ENCODE measurements at places on chromosomes 2 and 18.

- H3K4me1 ChIP-seq: peaks cover 4% of the 10 kb centered on the region
- H3K4me3 ChIP-seq: no peak overlapping the region
- DNase-seq: no peak
- H3K27ac ChIP-seq: no peak overlapping the region
- H3K36me3 ChIP-seq: no peaks in the 10 kb centered on the region
- no peaks in the 10 kb centered on the region for H3K27me3 ChIP-seq
Measured at GRCh38 chr2:195490319-195490718, 166.7 kb upstream of the SLC39A10 start.

- no peaks in the 10 kb centered on the region for H3K36me3 ChIP-seq
- H3K27ac ChIP-seq: peak overlapping the region; percentile 14
- DNase-seq: no peak
- peaks cover 9% of the 10 kb centered on the region for H3K4me1 ChIP-seq
Measured at GRCh38 chr2:25368660-25369059, 26.9 kb upstream of the DNMT3A start.

DNA sequence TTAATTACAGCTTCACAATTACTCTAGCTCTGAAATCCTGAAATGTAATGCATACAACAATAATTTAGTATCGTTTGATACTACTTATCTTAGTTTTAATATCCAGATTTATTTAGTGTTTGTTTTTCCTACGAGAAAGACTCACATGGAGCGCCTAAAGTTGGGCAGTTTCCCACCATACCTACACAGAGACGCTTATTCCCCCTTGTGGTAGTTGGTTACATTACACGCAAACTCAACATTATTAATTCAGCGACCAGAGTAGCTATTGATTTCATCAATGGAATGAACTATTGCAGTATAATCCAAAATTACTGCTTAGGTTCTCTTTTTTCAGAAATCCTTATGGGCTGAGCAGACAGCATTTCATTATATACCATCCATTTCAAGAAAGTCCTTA lies 164.0 kb upstream of the REG3G start:
- H3K36me3 ChIP-seq: no peaks in the 10 kb centered on the region
- no peak overlapping the region for H3K27ac ChIP-seq
- H3K4me3 ChIP-seq: no peak overlapping the region

GRCh38 chr2:226999661-227000060 lies 163.8 kb downstream of the RHBDD1 start:
- H3K36me3 ChIP-seq: peaks cover 39% of the 10 kb centered on the region
- no peak overlapping the region for H3K4me3 ChIP-seq
- H3K27ac ChIP-seq: peak overlapping the region; percentile 42
- H3K27me3 ChIP-seq: no peaks in the 10 kb centered on the region
- DNase-seq: no peak

- no peaks in the 10 kb centered on the region for H3K36me3 ChIP-seq
- H3K27ac ChIP-seq: no peak overlapping the region
- DNase-seq: no peak
- no peak overlapping the region for H3K4me3 ChIP-seq
Measured at GRCh38 chr2:8518979-8519668, 162.7 kb upstream of the ID2 start.

GRCh38 chr2:134429886-134430285 lies 176.0 kb downstream of the MGAT5 start:
- no peak for DNase-seq
- H3K36me3 ChIP-seq: peaks cover 45% of the 10 kb centered on the region
- H3K4me1 ChIP-seq: peaks cover 3% of the 10 kb centered on the region
- H3K27me3 ChIP-seq: no peaks in the 10 kb centered on the region
- no peak overlapping the region for H3K4me3 ChIP-seq

- no peaks in the 10 kb centered on the region for H3K36me3 ChIP-seq
- H3K27ac ChIP-seq: no peak overlapping the region
- no peaks in the 10 kb centered on the region for H3K4me1 ChIP-seq
- no peak overlapping the region for H3K4me3 ChIP-seq
Measured at GRCh38 chr2:240236217-240237111, 96.0 kb upstream of the OTOS start.

DNA sequence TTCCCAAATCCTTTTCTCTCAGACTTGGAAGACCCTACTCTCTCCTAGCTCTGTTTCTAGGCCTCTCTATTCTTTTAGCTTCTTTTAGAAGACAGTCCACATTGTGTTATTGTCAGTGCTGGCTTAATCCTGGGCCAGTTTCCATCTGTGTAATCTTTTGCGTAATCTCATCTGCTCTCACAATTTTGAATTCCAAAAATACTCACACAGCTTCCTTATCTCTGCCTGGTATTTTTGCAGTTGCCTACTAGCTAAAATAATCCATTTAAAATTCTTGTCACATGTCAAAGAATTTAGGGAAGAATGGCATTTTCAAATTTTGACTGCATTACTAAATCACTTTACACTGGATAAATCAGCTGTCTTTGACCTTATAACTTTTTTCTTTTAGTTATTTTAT lies 200.6 kb upstream of the MEX3C start:
- DNase-seq: no peak
- H3K36me3 ChIP-seq: no peaks in the 10 kb centered on the region
- no peak overlapping the region for H3K27ac ChIP-seq
- no peak overlapping the region for H3K4me3 ChIP-seq

DNA sequence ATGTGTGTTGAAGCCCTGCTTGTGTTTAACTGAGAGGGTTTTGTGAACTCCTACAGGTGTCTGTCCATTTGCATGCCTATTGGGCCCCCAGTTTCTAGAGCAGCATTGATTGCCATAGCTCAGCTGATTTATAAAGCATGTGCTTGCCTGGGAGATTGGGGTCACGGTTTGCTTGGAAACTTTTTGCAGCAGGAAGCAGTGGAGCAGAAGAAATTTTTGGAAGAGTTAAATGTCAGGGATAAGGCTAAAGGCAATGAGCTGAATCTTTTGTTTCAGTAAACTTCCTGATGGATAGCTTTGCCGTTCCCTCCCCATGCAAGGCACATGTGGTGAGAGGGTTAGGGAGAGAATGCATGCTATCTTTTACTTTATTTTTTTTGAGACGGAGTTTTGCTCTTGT lies 102.2 kb downstream of the PTPRM start:
- no peaks in the 10 kb centered on the region for H3K4me1 ChIP-seq
- DNase-seq: no peak
- H3K27me3 ChIP-seq: no peaks in the 10 kb centered on the region
- no peak overlapping the region for H3K4me3 ChIP-seq

- H3K36me3 ChIP-seq: peaks cover 1% of the 10 kb centered on the region
- H3K27ac ChIP-seq: no peak overlapping the region
- peaks cover 20% of the 10 kb centered on the region for H3K4me1 ChIP-seq
- no peak overlapping the region for H3K4me3 ChIP-seq
Measured at GRCh38 chr2:144361742-144362141, 158.2 kb downstream of the ZEB2 start.

DNA sequence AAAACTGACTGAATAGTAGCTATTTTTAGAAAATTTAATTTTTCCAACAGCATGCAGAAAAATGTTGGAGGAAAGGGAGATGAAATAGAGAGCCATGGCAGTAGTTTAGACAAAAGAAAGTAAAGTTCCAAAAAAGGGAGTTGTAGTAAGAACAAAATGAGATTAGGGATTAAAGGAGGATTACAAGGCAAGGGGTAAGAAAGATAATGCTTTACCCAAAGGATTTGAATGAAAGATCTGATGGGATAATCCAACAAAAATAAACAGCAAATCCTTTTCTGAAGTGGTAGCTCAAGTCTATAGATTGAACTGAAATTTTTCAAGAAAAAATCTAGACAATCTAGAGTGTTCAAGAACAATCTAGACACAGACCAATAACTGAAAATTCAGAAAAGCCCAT lies 644.3 kb upstream of the FSHR start:
- H3K4me3 ChIP-seq: no peak overlapping the region
- no peak overlapping the region for H3K27ac ChIP-seq
- H3K4me1 ChIP-seq: no peaks in the 10 kb centered on the region

GRCh38 chr2:168243061-168243460 lies 4.3 kb downstream of the STK39 start:
- no peak for DNase-seq
- H3K36me3 ChIP-seq: no peaks in the 10 kb centered on the region
- no peaks in the 10 kb centered on the region for H3K27me3 ChIP-seq
- H3K4me3 ChIP-seq: no peak overlapping the region
- peaks cover 14% of the 10 kb centered on the region for H3K4me1 ChIP-seq
- no peak overlapping the region for H3K27ac ChIP-seq

DNA sequence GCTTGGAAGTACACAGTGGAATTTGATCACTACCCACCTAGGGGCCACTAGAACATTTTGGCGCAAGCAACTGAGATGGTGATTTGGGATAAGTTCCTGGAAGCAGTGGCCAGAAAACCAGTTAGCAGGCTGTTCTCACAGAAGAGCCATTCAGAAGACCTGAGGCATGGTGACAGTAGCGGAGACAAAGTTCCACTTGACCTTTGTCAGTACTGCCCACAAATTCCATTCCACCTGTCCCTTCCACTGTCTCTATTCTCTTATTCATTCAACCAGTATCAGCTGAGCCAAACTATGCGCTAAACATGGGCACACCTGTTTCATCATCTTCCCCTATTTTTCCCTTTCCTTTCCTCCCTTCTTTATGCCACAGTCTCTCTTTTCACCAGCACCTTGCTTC lies 59.2 kb upstream of the PPP1CB start:
- no peak overlapping the region for H3K27ac ChIP-seq
- DNase-seq: no peak
- H3K36me3 ChIP-seq: no peaks in the 10 kb centered on the region
- no peak overlapping the region for H3K4me3 ChIP-seq

- no peaks in the 10 kb centered on the region for H3K36me3 ChIP-seq
- no peaks in the 10 kb centered on the region for H3K27me3 ChIP-seq
- no peaks in the 10 kb centered on the region for H3K4me1 ChIP-seq
- H3K4me3 ChIP-seq: no peak overlapping the region
- no peak overlapping the region for H3K27ac ChIP-seq
Measured at GRCh38 chr2:146506851-146507250, 1338.0 kb upstream of the ACVR2A start.

GRCh38 chr18:76174451-76174850 lies 320.6 kb downstream of the ZNF516 start:
- no peak overlapping the region for H3K27ac ChIP-seq
- no peak overlapping the region for H3K4me3 ChIP-seq
- H3K4me1 ChIP-seq: no peaks in the 10 kb centered on the region
- no peak for DNase-seq
- no peaks in the 10 kb centered on the region for H3K36me3 ChIP-seq

- H3K4me3 ChIP-seq: no peak overlapping the region
- H3K27me3 ChIP-seq: no peaks in the 10 kb centered on the region
- H3K36me3 ChIP-seq: no peaks in the 10 kb centered on the region
Measured at GRCh38 chr2:124566518-124566970, 541.5 kb downstream of the CNTNAP5 start.

DNA sequence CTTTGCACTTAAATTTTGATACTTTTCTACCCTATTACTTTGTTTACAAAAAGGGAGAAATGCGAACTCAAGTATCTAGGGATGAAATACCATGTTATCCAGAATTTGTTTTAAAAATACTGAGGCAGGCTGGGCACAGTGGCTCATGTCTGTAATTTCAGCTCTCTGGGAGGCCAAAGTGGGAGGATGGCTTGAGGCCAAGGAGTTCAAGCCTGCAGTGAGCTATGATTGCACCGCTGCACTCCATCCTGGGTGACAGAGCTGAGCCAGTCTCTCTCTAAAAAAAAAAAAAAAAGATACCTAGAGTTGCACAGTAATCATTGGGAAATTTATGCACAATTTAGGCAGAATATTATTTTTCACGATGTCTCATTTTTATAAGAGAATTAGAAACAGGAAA lies 12.4 kb upstream of the VAPA start:
- peaks cover 13% of the 10 kb centered on the region for H3K27me3 ChIP-seq
- H3K4me3 ChIP-seq: no peak overlapping the region
- H3K36me3 ChIP-seq: peaks cover 3% of the 10 kb centered on the region
- no peak overlapping the region for H3K27ac ChIP-seq
- H3K4me1 ChIP-seq: no peaks in the 10 kb centered on the region
- DNase-seq: no peak

GRCh38 chr2:52074130-52074719 lies 1042.3 kb upstream of the NRXN1 start:
- no peaks in the 10 kb centered on the region for H3K27me3 ChIP-seq
- peak overlapping the region; percentile 78 for H3K27ac ChIP-seq
- H3K36me3 ChIP-seq: no peaks in the 10 kb centered on the region
- peak overlapping the region; percentile 19 for H3K4me3 ChIP-seq
- no peak for DNase-seq
- H3K4me1 ChIP-seq: peaks cover 7% of the 10 kb centered on the region

DNA sequence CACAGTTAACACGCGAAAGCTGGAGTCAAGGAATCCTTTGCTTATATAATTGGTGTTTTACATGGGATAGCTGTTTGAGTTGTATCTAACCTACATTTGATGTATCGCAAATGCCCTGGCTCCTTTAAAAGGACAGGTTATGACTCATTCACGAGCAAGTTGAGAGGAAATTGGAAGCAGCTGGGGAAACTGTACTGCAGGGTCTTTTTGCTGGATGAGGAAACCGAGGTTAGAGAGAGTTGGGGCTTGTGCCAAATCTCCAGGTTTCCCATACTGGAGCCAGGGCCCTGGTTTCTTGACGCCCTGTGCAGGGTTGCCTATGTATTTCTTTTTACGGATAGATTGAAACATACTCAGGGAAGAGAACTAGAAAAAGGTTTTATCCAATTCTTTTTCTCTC lies 60.0 kb upstream of the SPTBN1 start:
- H3K27me3 ChIP-seq: no peaks in the 10 kb centered on the region
- no peak for DNase-seq
- no peak overlapping the region for H3K4me3 ChIP-seq
- H3K4me1 ChIP-seq: peaks cover 3% of the 10 kb centered on the region
- no peak overlapping the region for H3K27ac ChIP-seq
- H3K36me3 ChIP-seq: peaks cover 2% of the 10 kb centered on the region

GRCh38 chr2:20015482-20016083 lies 3.1 kb upstream of the MATN3 start:
- H3K4me3 ChIP-seq: no peak overlapping the region
- H3K36me3 ChIP-seq: no peaks in the 10 kb centered on the region
- DNase-seq: peak; percentile 25
- peaks cover 2% of the 10 kb centered on the region for H3K4me1 ChIP-seq

DNA sequence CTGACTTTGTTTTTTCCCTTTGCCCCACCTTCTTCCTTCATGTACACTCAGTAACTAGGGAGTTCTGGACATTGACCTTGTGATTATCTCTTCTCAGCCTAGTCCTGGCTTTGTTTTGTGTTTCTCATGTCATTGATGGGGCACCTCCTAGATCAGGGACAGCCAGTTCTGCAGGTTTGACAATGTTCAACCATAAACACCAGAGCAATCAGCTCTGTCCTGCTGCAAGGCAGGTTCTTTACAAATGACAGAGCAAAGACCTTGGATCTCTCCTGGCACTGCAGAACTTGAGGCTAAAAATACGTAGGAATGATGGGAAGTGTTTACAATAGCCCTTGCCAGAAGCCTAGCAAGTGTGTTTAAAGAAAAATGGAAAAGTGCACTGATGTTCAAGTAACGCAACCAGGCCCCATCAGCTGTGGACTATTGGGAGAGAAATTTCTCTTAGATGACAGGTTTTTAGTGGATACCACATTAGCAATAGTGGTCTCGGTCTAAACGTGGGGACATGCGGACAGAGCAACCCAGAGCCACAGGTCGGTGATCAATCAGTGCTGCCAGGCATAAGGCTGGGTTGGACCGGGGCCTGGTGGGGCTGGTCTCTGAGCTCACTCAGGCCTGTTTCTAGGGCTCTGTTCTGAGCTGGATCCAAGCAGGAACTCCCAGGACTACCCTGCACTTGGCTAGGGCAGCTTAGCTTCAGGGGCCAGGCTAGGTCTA lies 76.8 kb downstream of the SOWAHC start:
- no peaks in the 10 kb centered on the region for H3K36me3 ChIP-seq
- no peak overlapping the region for H3K4me3 ChIP-seq
- H3K27me3 ChIP-seq: peaks cover 1% of the 10 kb centered on the region

- no peak overlapping the region for H3K27ac ChIP-seq
- DNase-seq: no peak
- no peak overlapping the region for H3K4me3 ChIP-seq
- H3K27me3 ChIP-seq: peaks cover 27% of the 10 kb centered on the region
- H3K36me3 ChIP-seq: no peaks in the 10 kb centered on the region
- no peaks in the 10 kb centered on the region for H3K4me1 ChIP-seq
Measured at GRCh38 chr2:216274194-216274840, 98.0 kb downstream of the MARCHF4 start.
